ENCODE measurements at places on chromosomes 1 and 21.

GRCh38 chr21:28426545-28426944, 566.1 kb downstream of the LTN1 start:
- no peak for DNase-seq

DNA sequence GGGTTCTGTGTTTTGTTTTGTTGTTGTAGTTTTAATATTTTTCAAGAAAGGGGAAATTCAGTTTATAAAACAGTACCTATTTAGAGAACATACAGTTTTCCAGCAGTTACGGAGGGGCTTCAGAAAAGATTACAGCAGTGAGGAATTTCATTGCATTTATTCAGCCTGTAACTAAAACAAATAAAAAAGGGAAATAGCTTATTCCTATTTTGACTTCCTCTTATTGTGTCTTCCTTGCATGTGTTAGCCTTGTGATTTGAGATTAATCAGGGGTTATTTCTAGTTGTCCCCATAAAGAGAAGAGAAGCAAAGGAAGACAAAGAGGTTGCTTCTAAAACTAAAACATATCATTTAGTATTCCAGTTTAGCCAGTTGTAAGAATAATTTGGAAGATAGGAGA, 35.0 kb downstream of the CTTNBP2NL start:
- no peak for DNase-seq

- DNase-seq: no peak
Measured at GRCh38 chr1:60090655-60091054, 17.1 kb upstream of the C1orf87 start.

DNA sequence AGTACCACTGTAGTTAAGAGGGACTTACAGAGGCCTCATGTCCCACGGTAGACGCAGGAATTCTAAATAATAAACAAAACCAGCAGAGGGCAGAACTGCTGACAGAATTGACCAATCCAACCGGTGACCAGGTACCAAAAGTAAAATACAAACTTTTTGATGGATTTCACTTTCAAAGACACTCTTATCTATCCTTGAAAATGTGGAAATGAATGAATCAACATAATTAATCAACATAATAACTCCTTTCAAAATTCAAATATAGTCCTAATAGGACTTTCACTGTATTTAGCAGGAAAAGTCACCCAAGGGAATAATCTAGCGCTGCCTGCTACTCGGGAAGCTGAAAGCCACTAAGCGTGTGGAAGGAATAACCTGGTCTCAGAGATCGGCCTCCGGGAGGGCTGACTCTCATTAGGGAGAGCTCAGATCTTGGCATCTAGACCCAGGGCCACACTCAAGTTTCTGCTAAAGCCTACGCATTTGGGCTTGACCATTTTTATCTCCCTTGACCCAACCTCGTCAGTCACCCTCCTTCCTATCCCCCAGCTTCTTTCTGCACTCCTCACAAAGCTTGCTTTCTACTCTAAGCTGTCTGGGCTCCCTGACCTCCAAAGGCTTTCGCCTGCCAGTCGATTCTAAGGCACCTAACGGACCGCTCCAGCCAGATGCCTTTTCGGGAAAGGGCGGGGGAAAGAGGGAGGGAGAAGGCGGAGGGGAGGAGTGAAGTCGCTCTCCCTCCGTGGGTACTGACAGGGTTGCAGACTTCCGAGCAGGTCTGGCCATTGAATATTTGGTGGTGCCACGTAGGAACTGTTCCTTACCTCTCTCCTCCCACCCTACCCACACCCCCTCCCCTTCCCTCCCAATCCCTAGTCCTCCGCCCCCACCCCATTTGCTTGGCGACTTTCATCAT, 1.6 kb downstream of the COL11A1 start:
- DNase-seq: peak; percentile 71

- DNase-seq: no peak
Measured at GRCh38 chr1:179241530-179242097, 12.1 kb upstream of the ABL2 start.

- no peak for DNase-seq
Measured at GRCh38 chr1:89206373-89206772, 7.6 kb upstream of the GBP4 start.

GRCh38 chr1:183454377-183454776, 17.9 kb upstream of the SMG7 start:
- DNase-seq: peak; percentile 57

DNA sequence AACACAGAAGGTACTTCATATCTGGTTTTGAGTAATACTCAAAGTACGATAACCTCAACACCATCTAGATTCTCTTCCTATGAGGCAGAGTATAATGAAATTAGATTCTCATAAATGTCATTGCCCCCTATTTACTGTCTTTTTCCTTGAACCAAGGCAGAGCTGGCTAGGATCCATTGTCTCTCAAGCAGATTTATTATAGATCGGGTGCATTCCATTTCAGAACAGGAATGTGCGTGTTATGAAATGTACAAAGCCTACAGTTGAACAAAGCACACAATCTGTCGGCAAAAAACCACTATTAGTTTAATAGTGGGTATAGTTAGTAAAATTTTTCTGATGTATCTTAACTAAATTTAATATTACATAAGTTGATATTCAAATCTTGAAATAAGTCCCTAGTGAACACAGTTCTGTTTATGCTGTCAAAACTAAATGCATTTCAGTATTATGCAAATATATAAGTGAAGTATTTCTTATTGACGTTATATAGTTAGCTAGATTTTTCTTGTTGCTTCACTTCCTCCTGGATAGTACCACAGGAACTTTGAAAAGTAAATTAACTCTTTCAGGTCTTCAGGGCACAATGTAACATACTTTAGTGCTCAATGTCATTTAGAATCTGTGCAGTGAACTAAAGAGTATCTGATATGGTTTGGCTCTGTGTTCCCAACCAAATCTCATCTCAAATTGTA, 92.1 kb downstream of the DDAH1 start:
- DNase-seq: no peak

- no peak for DNase-seq
Measured at GRCh38 chr1:203592156-203592555, 34.5 kb upstream of the ATP2B4 start.

DNA sequence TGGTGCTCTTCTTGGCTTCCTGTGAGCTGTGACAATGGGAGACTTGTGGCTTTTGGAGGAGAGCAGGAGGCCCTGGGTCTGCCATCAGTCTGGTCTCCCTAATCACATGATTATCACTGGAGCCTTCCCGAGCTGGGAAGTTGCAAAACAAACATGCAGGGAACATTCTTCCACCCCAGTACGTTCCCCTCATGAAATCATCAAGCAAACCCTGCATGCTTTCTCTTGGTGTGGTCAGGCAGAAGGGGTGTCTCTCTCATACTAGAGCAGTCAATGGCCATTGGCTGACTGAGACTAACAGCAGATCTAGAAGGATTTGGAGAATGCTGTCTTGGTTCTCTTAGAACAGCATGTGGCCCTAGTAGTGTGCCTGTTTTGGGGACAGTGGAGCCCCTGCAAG, 111.2 kb downstream of the LIPI start:
- no peak for DNase-seq

DNA sequence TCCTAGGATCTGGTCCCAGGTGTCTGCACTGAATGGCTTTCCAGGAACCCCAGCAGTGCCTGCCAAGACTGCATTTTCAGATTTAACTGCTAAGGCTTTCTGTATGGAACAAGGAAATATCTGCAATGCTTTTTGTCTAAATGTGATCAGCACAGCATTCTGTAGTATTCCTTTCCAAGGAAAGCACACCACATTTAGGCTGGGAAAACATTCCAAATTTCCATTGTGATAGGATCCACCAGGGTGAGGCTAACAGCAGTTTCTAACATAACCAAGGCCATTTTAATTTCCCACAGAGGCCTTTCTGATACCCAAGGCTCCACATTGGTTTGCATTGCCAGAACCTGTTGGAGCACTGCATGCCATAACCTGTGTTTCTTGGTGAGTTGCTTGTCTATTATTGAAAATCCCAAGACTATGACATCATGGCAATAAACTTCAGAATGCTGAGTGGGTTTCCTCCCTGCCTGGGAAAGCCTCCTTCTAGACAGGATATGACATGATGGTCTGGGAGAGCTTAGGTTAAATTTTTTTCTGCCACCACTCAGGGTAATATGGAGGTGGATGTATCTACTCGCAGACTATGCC, 23.3 kb upstream of the PTGFRN start:
- no peak for DNase-seq

GRCh38 chr21:38496224-38496623, 2.1 kb downstream of the ERG start:
- DNase-seq: no peak

DNA sequence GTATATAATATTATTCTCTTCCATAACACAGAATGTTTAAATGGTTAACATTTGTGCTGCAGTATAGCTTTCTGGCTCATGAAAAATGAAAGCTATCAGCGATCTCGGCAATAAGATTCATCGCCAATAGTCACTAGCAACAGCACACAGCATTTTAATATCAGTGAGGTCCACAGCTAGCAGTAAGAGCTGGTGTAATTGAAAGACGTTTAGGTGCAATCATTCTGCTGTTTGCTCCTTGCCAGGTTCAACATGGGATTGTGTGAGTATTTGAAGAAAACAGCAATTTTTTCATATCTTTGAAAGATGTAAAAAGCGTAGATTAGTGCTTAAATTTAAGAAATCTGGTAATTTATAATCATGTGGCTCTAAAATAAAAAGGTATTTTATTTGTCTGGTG, 20.1 kb downstream of the PRKACB start:
- DNase-seq: no peak

GRCh38 chr1:19869929-19870328, 12.3 kb upstream of the OTUD3 start:
- DNase-seq: peak; percentile 30

DNA sequence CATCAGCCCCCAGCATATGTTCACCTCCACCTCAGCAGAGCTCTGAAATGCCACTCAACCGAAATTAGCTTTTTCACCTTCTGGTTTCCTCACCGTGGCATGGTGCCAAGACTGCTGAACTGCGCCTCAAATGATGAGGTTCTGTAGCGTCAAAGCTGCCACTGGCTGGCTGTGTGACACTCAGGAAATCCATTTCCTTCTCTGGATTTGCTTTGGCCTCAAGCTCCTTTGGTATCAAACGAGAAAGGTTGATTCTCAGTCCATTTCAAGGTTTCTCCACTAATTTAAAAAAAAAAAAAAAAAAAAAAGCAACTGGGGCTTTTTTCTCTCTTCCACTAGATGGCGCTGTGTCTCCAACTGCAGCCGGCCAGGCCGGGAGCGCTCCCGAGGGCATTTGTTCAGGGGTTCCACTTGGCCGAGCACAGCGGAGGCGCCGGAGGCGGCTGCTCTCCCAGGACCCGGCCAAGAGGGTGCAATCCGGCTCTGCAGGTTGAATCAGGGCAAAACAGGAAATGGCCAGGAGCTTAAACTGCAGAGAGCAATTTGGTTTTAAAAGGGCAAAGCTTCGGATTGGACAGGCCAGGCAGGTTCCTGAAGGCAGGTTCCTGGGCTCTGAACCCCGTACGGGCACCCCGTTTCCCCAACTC, 26.5 kb upstream of the PLA2G2C start:
- peak; percentile 41 for DNase-seq

DNA sequence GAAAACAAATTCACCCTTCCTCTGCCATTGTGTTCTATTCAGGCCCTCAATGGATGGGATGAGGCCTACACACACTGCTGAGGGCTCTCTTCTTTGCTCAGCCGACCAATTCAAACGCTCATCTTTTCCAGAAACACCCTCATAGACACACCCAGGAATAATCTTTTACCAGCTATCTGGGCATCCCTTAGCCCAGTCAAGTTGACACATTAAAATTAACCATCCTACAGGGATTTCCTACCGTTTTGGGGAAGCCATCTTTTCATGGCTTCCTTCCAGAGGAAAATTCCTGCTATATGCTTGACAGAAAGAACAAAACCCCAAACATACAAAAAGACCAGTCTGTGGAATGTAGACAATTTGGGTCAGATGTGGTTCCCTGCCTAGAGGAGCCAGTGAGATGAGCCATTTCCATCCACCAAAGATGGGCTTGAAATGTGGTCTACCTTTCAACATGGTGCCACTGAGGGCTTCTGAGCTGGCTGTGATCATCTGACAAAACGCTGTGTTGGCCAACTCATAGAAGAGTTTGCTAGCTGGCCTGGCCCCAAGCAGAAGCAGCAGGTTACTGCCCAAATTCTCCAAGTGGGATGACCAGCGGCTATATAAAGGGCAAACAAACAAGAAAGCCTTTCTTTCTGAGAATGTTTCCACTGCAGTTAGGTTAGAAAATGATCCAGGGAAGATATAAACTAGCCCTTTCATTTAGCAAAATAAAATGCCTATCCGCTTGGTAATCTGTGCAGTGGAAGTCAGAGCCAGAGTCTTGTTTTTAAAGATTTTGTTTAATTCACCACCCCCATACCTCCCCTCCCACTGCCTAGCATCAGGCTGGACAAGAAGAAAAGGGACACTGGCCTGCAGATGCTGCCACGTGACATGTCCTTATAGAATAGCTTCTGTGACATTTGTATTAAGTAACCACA, 69.1 kb upstream of the MRPS6 start:
- DNase-seq: no peak

GRCh38 chr1:212943393-212943710, 7.0 kb upstream of the VASH2 start:
- DNase-seq: no peak

DNA sequence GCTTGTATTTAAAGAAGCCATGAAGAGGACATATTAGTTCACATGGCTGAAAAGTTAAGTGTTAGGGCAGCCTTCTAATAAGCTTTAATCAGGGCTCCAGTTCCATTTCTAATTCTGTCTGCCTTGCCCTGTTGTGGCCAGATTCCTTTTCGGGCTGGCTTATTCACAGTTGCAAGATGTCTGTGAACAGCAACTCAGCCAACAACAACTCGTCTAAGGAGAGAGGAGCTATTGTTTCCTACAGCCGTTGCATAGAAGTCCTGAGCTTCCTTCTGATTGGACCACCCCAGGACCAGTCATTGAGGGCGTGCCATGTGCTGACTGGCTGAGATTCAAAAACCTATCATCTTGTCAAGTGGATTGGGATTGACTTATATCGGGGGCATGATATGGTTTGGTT, 18.6 kb upstream of the COQ8A start:
- no peak for DNase-seq

DNA sequence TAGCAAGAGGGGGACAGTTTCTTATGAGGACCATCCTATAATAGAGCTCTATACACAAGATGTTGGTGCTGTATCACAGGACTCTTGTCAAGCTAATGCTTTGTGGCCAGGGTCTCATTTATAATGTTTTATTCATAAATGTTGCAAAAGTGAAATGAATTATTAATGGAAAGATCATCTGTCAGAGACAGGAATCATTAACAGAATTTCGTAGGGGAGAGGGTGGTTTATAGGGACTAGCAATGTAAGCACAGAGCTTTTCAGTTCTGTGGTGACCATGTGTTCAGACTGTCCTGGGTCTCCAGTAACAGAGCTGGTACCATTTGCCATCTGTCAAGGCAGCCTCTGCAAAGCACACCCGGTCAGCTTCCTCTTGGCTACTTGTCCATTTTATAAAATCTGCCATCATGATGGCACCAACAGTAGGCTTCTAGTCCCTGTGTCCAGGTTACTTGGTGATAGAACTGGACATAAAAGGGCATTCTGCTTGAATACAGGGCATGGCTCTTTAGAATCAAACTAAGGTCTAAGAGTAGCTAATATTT, 36.2 kb downstream of the LPAR3 start:
- no peak for DNase-seq
